ENCODE measurements at places on chromosomes 11 and 22.

GRCh38 chr22:19773470-19774040 is 13.0 kb downstream of the TBX1 start:
- DNase-seq: no peak

DNA sequence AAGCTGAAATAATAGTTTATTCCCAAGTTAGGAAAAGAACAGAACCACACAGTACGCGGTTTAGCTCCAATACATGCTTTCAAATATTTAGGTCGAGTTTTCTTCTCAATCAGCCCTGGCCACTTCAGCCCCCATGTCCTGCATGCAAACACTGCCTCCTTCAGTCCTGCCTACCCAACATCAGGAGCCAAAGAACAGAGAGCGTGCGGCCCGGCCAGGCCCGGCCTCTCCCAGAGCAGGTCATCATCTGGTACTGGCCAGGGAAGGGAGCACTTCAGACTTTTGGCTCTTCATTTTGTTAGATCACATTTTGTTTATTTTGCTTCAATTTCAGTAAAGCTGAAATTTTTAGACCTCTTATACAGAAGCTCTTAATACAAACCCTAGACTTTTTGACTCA is 6.7 kb downstream of the BRD1 start:
- DNase-seq: no peak

GRCh38 chr11:128086794-128087193 is 500.6 kb downstream of the ETS1 start:
- no peak for DNase-seq

DNA sequence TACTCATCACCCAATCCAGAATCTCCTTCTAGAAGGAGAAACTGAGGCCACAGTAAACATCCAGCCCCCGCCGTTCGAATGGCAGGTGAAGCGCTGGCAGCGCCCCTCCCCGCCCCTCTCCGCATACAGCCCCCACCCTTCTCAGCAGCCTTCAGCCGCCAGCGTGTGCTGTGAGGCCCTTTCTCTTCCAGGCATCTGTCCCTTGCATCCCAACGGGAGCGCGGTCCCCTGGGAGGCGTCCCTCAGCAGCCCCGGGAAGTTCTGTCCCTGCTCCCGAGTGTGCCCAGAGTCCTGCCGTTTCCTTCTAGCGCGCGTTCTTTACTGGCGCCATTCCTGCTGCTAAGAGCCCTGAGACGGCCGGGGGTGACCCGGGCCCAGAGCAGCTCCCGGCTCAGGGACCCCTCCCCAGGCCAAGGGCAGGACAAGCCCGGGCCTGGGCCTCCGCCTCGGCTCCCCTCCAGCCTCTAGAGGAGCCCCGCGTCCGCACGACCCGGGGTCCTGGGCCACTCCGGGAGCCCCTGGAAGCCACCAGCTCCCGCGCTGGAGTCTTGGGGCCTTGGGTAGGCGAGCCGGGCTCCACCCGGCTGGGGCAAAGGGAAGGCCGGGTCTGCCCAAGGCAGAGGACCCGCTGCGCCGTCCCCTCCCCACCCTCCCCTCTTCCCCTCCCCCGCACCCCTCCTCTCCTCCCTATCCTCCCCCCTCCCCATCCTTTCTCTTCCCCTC is 450.4 kb downstream of the OPCML start:
- no peak for DNase-seq

DNA sequence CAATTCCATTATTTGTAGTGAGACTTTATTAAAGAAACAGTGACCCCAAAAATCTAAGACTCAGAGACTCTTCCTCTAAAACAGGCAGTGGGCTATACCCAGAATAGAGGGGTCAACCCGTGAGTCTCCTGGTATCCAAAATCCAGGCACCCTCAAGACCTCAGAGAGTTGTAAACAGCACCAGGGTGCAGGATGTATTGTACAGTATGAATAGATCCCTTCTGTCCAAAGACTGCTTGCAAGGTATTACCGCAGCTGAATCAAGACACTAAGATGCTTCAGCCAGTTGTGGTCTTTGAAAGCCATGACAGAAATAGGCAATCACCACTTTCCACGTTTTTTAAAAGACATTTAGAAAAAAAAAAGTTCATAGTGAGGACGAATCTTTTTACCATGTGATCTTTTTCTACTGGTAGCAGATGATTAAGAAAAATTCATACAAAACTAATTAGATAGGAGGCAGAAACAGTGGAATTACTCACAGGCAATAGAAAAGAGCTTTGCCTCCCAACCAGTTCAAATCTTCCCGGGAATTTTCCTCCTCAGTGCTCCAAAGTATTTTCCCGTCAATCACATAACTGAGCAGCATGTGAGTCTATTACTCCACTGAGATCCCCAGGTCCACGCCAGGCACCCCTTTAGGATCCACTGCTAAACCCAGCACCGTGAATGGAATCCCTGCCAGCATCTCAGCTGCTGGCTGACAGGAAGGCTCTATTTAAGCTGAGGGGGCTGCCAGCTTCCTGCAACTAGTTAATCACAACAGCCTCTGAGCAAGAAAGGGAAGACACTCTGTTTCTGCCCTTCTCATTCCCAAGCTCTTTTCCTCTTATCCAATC is 113.1 kb downstream of the ETS1 start:
- no peak for DNase-seq

DNA sequence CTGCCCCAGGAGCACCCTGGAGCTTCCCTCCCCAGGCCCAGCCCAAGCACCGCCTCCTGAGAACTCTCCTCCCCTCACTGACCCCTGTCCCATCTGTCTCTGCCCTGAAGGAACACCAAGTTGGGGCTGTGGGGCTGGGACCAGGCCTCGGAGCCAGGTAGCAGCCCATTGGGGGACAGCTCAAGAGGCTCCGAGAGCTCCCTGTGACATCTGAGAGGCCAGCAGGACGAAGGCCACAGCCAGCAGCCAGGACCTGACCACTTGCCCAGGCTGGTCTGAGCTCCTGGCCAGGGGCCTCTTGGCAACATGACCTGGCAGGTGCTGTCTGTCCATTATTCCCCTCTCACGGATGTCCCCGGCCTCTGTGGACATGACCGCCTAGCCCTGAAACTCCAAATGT is 33.7 kb downstream of the IGF2 start:
- no peak for DNase-seq

GRCh38 chr11:121456151-121456550 is 3.4 kb upstream of the SORL1-AS1 start:
- no peak for DNase-seq

DNA sequence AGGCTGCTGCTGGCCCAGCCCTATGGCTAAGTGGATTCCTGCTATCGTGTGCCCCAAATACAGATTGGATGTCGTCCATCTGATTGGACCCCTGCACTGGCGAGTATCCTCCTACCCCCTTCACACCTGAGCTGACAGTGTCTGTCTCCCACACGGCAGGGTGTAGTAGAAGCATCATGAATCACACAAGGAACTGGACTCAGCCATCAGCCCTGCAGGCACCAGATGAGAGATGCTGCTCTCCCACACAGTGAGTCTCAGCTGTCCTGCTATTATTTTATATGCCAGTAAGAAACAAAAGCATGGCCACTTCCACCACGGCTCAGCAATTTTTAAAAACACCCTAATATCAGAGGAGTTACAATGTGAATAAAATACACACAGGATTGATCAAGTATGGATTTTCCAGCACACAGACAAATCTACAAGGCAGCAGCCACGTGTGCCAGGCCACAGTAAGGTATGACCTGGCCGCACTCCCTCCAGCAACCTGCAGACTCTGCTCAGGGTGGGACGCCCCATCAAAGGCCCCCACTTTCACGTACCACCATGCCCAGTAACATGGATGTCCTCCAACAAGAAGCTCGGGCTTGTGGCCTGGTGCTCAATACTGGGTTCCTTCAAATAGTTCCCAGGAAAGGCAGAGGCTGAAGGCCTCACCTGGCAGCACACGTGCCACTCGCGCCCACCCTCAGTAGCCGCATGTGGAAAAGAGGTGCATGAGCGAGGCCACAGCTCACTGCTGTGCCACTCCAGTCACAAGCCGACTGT is 16.4 kb upstream of the SLC25A1 start:
- DNase-seq: no peak

DNA sequence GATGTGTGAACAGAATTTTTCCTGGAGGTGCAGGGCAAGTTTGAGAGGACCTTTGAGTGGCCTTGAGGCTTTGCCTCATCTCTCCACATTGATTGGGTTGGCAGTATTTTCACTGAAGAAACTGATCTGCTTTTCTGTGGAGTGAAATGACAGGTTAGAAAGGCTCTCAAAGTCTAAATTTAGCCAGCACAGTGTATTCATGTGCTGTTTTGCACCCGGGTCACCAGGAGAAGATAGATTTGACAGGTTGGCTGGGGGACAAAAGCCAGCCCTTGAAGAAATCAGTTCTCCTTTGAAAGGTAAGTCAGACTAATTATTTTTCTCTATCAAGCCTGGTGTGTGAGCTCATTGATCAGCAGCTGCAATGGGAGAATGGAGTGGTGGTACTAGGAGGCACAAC is 152.9 kb downstream of the DBX1 start:
- no peak for DNase-seq

DNA sequence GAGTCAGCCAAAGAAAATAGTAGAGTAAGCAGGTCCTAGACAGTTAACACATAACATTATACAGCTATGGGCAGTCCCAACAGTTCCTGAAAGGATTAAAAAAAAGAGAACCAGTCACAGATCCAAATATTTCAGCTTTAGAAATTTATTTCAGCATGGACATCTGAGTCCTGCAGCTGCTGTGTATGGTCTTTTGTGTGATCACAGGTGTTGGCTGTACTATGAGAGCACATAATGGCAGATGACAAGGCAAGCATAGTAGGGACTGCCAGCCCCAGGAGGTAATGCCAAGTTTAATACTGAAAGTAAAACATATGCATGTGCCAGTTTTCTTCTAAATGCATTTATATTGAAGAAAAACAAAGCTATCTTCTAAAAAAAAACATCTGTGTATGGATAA is 158.1 kb downstream of the GRIA4 start:
- no peak for DNase-seq

GRCh38 chr11:6745018-6745417 is 26.8 kb downstream of the OR2AG2 start:
- no peak for DNase-seq

DNA sequence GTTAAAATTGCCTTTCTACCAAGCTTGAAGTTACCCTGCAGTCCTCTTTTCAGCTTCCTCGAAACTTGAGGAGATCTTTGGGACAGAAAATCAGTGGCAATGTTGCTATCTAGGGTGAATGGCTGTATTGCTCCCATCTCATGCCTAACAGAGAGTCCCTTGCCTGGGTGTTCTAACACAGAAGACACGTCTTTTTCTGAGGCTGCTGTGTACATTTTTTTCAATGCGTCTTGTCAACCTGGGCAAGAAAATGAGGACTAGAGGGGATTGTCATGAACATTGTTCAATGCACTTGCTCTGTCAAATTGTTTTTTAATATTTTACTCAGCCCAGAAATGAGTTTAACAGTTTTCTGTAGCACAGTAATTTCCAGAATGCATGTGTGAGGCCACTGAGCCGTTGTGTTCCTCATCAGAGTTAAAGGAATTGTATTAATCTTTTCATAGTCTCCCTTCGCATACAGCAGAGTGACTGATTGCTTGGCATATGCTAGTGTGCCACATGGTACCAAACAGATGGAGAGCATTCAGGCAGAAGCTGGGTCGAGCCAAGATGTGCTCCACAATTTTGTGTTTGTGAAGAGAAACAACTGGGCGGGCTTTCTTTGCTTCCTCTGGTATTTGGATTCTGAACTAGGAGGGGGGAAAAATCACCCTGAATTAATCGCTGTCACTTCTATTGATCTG is 86.0 kb downstream of the CASP12 start:
- no peak for DNase-seq

GRCh38 chr11:33891714-33892327 is at the start of gene LMO2:
LMO2 (minus strand) TSS chr11:33892076; CDS start chr11:33869716, 22,360 bp downstream.
- no peak for DNase-seq

DNA sequence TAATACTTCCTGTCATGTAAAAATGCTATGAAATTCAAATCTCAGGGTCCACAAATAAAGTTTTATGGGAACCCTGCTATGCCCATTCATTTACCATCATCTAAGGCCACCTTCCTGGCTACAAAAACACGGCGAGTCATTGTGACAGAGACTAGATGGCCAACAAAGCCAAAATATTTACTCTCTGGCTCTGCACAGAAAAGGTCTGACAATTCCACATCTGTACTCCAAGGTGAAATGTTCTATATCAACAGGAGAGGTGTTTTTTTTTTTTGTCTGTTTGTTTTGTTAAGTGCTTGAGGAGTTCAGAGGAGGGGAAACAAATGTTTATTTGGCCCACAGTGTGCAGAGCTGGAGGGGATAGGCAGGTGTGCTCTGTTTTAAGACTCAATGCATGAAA is 18.6 kb upstream of the TMA7B start:
- no peak for DNase-seq

DNA sequence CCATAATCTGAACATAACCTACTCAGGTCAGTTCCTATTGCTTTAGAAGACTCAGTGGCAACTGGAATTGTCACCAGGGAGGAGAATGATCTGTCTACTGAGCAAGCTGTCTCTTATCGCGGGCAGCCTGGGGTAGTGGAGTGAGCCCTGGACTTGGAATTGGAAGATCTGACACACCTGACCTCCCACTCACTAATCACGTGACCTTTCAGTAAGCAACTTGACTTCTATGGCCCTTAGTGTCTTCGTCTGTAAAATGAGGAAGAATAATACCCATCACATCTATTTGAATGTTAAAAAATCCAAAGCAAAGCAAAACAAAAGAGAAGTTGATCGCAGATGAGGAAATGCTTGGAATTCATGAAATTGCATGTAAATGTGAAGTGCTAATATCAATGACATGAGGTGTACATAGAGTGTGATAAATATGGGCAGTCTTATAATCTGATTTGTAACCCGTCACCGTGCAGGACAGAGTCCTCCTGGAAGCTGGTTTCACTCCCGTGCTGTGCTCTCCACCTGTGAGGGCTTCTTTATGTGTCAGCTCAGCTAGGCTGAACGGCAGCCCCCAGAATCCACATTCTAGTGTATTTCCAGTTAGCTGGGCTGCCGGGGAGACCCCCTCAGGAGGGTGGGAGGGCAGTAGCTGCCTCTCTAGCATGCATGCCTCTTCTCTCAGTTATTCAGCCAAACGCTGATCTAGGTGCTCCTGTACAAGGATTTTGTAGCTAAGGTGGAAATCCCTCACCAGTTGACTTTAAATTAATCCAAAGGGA is 482.9 kb downstream of the OPCML start:
- no peak for DNase-seq

- DNase-seq: no peak
Measured at GRCh38 chr11:9030601-9031000, 26.8 kb upstream of the NRIP3 start.

GRCh38 chr11:36432093-36432469 is 78.0 kb downstream of the TRAF6 start:
- no peak for DNase-seq

- DNase-seq: no peak
Measured at GRCh38 chr11:106249617-106250239, 172.3 kb downstream of the AASDHPPT start.

GRCh38 chr11:7585816-7586215 is 72.0 kb downstream of the PPFIBP2 start:
- DNase-seq: no peak

DNA sequence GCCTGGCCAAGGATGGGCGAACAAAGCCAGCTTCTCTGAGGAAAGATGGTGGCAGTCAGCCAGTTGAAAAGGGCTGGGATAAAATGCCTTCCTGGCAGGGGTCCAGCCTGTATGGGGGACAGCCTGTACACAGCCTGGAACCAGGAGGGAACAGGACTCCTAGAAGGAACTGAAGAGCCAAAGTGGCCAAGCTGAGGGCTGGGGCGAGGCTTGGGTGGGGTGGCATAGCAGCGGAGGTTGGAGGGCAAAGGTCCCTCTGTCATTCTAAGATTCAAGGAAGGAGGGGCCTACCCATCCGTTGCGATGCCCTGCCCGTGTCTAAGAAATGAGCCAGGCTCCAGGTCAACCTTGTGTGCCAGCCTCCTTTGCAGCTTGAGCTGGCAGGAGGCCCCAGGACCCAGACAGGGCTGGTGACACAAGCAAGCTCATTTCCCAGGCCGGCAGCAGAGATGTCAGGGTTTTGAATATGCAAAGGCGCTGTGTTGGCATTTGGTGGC is 22.6 kb downstream of the FADD start:
- no peak for DNase-seq

GRCh38 chr11:250740-251299 is 14.0 kb downstream of the PSMD13 start:
- no peak for DNase-seq
